Cardiac septum (tissue), 1 donor: ENCODE measurements at places on chromosomes 3 and 15.
A peak's percentile ranks its signal among the peaks of the same experiment; 100 is the strongest.

DNA sequence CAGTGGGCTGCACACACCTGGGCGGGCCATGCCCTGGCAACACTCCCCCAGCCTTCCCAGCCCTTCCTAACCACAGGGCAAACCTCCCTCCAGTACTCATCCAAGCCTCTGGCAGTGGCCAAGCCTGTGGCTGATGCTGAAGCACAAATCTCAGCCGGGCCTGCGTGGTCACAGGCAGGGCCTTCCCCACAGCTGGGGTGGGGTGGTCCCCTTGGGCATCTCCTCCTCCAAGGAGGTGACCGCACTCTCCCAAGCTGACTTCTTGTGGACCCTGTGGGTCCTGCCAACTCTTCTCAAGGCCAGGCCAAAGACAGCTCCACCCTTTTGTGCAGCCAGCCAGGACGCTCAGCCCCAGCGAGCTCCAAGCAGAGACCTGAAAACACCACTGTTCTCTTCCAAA is 21.4 kb downstream of the GRAMD2A start:
- DNase-seq: no peak

DNA sequence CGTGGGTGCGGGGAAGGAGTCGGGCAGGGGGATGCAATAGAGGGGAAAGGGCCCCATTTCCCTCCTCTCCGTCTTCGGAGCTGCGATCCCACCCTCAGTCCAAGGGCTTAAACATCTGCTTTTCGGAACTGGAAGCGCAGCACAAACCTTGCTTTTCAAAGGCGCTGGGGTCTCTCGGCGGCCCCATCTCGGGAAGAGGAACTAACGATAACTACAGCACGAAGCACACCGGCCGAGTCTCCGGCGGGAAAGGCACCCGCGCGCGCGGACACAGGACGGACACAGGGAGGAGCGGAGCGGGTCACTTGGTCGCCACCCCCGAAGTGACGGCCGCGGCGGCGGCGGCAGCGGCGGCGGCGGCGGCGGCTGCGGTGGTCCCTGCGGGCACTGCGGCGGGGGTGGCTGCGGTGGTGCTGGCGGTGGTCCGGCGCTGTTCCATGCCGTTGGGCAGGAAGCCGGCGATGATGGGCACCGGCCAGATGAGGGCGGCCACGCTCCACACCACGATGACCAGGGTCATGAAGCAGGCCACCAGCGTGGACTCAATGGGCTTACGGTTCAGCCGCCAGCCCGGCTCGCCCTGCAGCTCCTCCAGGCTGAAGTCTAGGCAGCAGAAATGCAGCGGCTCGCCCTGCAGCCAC is 1.1 kb downstream of the TMEM158 start:
- DNase-seq: peak; percentile 86

DNA sequence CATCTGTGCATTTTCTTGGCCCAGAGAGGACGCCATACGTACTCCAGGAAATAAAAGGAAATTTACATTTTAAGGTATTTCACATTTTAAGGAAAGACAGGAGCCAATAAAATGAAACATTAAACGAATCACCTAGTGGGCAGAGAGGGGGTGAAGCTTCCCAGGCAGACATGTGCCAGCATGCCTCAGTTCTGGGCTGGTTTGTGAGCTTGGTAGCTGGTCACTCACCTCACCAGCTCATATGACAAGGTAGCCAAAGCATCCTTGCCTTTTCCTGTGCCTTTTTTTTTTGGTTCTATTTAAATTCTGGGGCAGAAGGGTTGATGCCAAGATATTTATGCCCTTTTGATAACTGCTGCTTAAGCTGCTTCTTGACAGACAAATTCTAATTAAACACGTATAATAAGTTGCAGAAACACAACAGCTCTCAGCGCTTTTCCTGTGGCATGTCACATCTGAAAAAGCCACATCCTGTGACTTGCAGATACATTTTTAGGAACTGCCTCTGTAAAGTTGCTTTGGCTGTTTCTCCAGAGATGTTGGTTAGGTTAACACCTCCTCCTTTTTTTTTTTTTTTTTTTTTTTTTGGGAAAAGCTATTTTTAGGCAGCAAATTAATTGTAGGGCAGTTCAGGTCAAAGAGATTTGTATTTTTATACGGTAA is 218.6 kb downstream of the PDCD6IP start:
- DNase-seq: no peak

- no peak for DNase-seq
These were observed 63.6 kb downstream of the CLDN1 start for GRCh38 chr3:190258634-190259033.

- DNase-seq: no peak
These were observed 297.2 kb downstream of the CADM2 start for GRCh38 chr3:85255949-85256348.

GRCh38 chr15:51218299-51218938 is 120.0 kb downstream of the CYP19A1 start:
- DNase-seq: no peak

- DNase-seq: no peak
These were observed 25.1 kb downstream of the SPSB4 start for GRCh38 chr3:141076036-141076773.
